NCI-H774 (cell line): ENCODE measurements at places on chromosomes 16 and 17.

DNA sequence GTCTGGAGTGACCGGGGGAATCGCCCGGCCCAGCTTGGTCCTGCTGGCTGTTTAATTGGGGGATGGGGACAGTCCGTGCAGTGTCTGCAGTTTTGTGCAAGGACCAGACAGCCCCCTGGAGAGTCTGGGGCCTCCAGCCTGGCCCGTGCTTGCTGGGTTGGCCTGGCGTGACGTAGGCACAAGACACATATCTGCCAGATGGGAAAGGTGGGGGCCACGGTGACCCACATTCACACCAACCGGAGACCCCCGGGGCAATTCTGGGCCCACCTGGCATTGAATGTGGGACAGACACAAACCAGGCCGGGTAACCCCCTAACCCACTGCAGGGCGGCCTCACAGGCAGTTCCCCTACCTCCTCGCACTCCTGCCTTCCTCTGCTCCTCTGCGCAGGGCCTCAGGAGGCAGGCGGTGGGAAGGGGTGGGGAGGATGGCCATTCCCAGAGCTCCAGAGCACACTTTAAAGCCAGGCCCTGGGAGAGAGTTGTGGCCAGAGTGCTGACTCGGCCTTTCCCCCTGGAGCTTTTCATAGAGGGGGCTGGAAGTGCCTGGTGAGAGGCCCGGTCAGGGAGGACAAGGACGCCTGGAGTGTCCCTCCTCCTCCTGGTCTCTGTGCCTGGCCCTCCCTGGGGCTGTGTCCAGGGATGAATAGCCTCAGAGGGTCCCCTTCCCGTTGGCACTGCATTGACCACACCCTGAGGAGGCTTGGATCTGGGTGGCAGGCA, 1.5 kb downstream of the MRC2 start:
- DNase-seq, result no peak

GRCh38 chr17:31308372-31309334, 5.2 kb downstream of the EVI2B start:
- no peak for DNase-seq

DNA sequence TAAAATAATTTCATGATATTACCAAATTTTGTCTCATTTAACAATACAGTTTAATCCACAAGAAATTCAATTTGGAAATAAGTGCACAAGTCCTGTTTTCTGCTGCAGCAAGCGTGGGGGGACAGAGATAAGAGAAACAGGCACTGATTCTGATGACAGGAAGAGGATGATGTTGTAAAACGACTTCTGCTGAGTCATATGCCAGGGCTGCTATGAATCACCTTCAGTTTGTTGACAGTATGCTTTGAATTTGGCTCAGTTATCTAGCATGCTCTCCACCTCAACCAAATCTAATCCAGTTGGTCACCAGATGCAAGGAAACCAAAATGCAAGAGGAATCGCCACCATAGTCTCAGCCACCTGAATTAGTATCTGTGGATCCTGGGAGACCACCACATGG, 244.1 kb upstream of the MON1B start:
- DNase-seq, result no peak

GRCh38 chr17:79034931-79035485, 11.0 kb downstream of the C1QTNF1 start:
- no peak for DNase-seq

GRCh38 chr16:12017558-12017957, 41.0 kb downstream of the SNX29 start:
- DNase-seq, result no peak

DNA sequence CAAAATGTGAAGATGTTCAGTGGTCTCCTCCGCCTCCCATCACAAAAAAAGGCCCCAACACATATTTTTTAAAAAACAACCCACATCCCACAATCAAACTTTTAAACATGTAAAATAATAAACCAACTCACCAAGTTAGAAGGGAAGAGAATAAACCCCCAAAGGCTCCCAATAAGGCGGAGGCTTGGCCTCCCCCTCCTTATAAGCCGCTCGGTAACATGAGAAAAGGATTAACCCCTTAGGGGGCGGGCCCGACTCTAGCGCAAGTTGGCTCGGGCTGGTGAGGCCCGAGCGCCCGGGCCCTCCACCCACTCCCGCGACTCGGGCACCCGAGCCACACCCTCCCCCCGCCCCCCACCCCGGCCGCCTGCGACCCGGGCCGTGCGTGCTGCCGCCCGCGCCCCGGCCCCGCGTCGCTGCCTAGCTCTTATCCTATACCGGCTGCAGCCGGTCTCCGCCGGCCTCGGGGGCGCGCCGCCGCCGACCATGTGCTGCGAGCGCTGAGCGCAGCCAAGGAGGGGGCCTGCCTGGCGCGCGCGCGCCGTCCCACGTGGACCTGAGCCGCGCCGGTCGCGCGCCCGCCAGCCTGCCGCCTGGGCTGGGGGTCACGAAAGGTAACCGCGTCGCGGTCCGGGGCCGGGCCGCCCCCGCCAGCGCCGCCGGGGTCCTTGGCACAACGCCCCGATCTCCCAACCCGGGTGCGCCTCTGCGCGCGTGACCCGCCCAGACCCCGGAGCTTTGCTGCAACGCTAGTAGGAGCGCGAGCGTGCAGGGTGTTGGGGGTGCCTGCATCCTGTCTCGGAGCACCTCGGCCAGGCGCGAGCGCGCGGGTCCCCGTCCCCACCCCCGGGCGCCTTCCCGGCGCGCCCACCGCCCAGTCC, at the start of the genes ARSG and SLC16A6:
Gene ARSG (plus strand): TSS at position 541 of the 881 bp plus-strand sequence. CDS start 15,999 bp downstream, outside the sequence.
Gene SLC16A6 (minus strand): TSS at position 173 of the 881 bp plus-strand sequence. CDS start 12,807 bp downstream, outside the sequence.
- peak; percentile 16 for DNase-seq

DNA sequence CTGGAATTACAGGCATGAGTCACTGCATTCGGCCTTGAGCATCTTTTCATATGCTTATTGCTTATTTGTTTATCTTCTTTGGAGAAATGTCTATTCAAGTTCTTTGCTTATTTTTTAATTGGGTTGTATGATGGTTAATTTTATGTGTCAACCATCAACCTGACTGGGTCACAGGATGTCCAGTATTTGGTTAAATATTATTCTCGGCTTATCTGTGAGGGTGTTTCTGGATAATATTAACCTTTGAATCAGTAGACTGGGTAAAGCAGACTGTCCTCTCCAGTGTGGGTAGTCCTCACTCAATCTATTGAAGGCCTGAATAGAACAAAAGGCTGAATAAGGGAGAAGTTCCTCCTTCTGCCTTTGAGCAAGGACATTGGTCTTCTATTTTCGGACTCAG, 142.0 kb downstream of the SSH2 start:
- DNase-seq, result no peak

DNA sequence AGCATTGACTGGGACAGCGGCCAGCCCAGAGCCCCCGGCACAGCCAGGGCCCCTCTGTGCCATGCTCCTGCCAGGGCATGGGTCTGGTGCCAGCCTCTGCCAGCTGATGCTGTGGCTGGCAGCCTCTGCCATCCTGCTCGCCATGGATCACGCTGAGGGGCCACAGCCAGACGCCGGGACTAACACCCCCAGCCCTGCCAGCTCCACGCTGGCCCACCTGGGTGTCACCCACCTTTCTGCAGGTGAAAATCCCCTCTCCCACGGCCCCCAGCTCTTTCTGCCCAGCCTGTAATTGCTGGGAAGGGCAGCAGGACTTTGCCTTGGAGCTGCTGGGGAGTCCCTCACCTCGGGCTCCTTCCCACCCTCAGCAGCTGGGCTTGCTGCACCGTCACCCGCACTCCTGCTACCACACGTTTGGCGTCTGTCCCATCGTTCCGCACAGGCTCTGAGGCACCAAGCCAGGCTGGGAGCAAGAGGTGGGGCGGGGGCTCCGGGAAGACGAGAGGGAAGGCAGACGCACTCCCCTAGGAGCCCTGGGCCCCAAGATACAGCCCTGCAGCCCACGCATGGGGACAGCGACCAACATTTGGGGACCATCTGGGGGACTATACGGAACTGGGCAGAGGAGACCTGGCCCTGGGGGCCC, 42.0 kb upstream of the ACSF3 start:
- no peak for DNase-seq

DNA sequence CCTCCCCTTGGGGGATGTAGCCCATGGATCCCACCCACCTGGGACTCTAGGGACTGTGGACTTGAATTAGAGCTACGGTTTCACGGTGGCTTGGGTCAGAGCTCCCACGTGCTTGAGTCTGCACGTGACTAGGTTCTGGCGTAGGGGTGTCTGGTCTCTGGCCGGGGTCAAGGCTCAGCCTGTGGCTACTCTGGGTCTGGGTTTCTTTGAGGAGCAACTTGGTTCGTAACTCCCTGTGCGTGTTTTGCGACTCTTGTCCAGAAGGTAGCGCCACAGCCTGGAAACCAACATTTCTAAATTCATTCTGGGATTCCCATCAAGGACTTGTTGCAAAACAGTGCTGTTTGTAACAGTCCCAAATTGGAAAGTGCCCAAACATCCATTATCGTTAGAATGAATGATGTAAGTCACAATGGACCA, 470 bp upstream of the GGT6 start:
- no peak for DNase-seq

- no peak for DNase-seq
Observed at GRCh38 chr17:28226563-28227315, 92.3 kb upstream of the TMEM97 start.

- DNase-seq, result no peak
Observed at GRCh38 chr17:80129006-80129565, 17.8 kb downstream of the EIF4A3 start.

- no peak for DNase-seq
Observed at GRCh38 chr16:67518676-67519075, 10.0 kb upstream of the RIPOR1 start.

DNA sequence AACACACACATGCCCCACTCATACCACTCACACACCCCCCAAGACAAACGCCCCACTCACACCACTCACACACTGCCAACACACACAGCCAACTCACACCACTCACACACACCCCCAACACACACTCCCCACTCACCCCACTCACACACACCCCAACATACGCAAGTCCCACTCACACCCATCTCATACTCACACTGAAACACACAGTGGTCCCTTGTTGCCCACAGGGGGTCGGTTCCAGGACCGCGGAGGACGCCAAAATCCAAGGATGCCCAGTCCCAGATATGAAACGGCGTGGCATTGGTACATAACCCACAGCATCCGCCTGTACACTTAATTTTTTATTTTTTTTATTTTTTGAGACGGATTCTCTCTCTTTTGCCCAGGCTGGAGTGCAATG, 20.9 kb downstream of the RNF213 start:
- no peak for DNase-seq

DNA sequence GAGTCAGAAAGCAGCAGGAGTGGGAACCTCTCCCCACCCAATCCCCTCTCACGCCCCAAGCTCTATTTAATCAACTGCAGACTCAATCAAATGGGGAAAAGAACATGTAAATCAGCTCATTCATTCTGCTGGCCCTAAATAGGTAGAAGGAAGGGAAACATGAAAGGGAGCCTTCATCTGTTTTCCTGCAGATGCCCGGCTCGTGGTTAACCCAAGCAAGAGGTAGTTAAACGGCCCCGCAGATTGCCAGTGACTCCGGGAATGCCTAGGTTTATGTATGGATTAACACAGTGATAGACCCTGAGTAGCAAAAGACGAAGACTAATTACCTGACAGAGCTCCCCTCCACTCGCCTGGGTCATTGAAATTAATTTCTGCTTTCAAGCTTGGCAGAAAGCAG, 542.0 kb downstream of the WWOX start:
- DNase-seq, result no peak

DNA sequence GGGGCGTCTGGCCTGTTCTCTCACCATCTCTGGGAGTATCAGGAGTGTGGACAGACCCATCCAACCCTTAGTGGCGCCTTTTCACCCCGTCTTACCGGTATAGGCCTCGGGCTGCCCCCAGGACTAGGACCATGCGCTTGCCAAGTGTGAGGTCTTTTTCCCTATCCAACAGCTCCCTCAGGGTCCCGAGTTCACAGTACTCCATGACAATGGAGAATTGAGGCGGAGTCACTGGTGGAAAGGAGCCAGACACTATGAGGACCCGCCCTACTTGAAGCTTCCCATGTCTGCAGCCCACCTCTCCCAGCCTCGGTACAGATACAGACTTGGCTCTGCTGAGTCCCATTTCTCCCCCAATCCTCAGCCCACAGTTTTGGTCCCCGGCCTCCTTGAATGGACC, 15.9 kb upstream of the RFWD3 start:
- DNase-seq, result no peak

DNA sequence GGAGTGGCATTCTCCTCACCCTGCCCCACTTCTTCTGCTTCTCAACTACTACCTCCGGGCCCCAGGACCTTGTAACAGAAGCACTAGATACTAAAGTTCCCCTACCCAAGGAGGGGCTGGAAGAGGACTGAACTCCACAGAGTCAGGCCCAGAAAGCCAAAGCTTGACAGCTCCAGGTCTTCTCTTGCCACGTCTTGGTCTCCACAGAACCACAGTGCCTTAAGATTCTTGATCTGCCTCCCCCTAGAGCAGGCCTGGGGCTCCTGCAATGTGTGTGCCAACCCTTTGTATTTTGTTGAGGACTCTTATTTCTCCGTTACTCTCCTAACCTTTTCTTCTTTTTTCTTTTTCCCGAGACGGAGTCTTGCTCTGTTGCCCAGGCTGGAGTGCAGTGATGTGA, 4.0 kb downstream of the SLC16A13 start:
- no peak for DNase-seq

GRCh38 chr16:80788027-80788426, 16.4 kb downstream of the CDYL2 start:
- DNase-seq, result no peak

DNA sequence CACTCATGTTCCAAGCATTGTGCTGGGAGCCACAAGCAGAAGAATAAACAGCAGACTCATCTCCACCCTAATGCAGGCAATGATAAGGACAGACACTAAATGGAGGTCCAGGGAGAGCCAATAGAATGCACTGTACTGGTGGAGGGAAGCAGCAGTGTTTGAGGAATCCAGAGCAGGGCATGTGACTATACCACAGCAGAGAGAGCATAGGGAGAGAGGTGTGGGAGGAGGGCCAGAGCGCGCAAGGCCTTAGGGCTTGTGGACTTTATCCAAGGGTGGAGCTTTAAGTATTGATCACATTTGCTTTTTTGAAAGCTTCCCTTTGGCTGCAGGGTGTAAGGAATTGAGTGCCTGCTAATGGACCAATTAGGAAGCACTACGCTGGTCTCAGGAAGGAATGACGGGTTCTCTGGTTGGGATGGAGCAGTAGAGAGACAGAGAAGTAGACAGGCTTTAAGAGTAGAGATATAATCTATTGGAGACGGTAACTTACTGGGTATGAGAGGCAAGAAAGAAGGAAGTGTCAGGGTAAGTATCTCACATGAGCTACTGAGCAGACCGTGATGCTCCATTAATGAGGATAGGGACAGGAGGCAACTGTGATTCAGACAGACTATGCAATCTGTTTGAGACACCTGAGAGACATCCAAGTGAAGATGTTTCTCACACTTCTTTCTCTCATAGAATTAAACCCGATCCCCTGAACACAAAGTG, 82.2 kb downstream of the MYO1D start:
- no peak for DNase-seq

DNA sequence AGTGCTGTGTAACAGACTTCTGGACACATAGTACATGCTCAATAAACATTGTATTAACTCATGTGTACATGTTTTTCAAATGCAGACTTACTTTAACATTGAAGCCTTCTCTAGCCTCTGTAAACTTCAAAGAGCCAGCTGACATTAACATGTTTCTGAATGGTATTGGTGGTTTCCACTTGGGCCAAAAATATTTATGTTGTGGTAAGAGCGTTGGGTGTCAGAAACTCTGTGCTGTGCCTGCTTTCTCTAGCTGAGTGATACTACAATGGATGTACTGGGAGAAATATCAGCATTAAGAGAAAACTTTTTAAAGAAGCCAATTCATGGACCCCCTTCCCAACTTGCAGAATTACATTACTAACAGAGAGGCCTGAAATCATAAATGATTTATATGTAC, 1951.7 kb downstream of the TP53TG3F start:
- DNase-seq, result no peak

GRCh38 chr17:9900784-9901183, 4.3 kb downstream of the RCVRN start:
- no peak for DNase-seq
